Upper lobe of right lung (tissue), 1 donor: ENCODE measurements at places on chromosomes 4 and X. TPM values are rescaled to one million over a fixed set of nuclear protein-coding genes. Genes with fewer than 3 reads are reported as not detected.

SEL1L3 gene
- 69.2 TPM for total RNA-seq

PARM1 gene
- total RNA-seq, result 78.0 TPM

AKAP14 gene
- total RNA-seq, result not detected

EGF gene
- total RNA-seq, result 2.4 TPM

DNA sequence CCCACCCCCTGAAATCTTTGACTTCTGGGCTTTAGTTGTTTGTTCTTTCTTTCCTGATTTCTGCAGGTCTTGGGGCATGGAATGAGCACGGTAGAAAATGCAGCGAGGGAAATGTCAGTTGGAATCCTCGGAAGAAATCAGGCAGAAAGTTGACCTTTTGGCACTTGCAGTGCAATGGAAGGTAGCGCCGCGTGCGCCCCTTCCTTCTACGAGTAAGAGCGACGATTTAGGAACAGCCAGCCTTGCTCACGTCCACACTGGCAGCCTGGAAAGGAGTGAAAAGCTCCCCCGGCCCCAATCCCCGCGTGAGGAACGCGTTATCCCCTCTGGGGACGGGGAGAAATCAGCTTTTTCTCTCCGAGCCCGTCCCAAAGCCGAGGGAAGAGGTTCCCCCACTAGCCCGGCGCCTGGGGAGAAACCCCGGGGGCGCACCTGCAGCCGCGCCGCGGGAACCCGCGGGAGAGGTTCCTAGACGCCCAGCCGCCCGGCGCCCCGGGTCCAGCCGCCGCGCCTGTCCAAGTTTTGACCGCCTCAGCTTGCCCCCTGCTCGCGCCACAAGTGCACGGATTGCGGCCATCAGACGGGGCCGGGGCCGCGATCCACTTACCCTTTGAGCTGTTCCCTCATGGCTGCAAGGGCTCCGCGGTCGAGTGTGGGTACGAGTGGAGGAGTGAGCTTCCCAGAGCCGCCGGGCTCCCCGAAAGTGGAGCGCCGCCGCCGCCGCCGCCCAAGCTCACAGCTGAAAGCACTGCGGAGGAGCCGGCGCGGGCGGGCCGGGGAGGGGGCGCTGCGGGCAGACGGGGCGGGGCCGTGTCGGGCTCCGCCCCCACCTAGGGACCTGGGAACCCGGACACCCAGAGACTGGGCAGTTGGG, 194.6 kb upstream of the FTHL17 start:
- peak; percentile 82 for DNase-seq

- DNase-seq, result no peak
Measured at GRCh38 chrX:96682516-96682915, 2.1 kb upstream of the DIAPH2 start.

DNA sequence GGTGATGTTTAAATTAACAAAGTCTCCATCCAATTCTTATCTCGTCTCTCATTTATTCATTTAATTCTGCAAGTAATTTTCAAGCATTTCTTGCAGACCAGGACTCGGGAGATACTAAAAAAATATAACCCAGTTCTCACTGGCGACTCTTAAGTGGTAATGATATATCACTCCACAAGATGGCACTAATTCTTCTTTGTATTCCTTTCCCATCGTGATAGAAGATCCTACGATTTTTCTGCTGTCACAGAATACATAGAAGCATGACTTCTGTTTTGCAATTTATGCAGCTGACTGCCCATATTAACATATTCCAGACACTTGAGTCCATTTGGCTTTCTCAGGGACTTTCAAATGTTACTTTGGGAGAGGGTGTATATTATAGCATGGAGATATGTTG, 64.0 kb upstream of the FGF13 start:
- DNase-seq, result no peak

DNA sequence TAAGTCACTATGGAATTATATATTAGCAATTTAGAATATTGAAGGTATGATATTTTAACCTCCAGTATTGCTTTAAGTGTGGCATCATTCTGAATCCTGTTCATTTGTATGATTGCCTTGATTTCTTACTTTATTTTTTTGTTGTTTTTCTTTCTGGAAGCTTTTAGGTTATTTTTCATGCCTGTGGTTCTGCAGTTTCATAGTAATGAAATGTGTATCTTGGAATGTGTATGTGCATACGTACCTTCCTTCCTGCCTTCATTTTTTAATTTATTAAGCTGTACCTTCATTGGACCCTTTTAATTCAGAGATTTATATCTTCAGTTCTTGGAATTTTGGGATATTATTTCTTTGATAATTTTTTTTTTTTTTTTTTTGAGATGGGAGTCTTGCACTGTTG, 22.1 kb downstream of the CPEB2 start:
- no peak for DNase-seq

- no peak for DNase-seq
Measured at GRCh38 chrX:16014171-16014570, 109.2 kb upstream of the GRPR start.

DNA sequence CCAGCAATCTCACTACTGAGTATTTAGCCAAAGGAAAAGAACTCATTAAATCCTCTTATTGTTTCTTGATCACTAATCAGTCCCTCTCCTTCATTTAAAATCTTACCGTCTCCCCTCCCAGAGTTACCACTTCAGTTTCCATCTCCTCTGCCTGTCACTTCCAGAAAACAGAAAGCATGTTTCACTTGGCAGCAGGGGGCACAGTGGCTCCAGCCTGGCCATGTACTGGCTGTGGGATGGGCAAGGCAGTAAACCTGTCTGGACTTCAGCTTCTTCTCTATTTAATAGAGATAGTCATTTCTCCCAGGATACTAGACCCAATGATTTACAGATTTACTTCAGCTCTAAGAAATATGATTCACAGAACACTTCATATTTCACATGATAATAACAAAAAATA, 63.2 kb downstream of the CD40LG start:
- no peak for DNase-seq

DNA sequence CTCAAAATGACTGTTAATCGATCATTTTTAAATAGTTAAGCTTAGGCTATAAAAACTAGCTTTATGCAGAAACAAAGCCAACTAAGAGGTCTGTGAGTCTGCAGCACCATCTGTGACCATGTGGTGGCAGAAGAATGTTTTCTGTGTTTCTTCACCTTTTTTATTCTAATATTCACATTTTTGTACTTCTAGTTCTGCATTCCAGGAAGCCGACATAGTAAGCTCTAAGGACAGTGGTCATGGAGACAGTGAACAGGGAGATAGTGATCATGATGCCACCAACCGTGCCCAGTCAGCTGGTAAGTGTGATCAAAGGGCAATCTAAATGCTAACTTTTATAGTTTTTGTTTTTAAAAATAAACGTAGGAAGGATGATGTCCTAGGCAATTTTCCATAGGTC, 5.6 kb downstream of the PCDH10 start:
- DNase-seq, result no peak
